ENCODE measurements at places on chromosomes 13 and 19. TPM values are rescaled to one million over a fixed set of nuclear protein-coding genes. Genes with fewer than 3 reads are reported as not detected.

Gene TMEM38A
- 1.6 TPM for total RNA-seq

Gene SHC2
- 0.53 TPM for total RNA-seq

DNA sequence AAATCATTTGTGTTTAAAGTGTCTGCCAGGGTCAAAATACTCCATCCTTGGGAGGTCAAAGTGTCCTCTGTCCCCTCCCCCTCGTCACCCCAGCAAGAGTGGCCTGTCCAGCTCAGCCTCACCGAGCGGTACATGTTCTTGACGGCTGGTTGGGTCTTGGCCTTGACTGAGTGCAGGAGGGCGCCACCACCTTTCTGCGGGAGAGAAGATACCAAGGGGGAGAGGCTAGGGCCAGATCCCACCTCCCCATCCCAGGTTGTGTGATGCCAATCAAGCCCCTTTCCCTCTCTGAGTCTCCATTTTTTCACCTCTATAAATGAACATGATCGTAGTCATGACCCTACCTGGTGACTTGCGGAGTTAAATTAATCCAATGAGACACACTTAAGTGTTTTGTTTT lies 6.1 kb downstream of the CRB3 start:
- H3K4me3 ChIP-seq: no peak overlapping the region
- H3K4me1 ChIP-seq: no peaks in the 10 kb centered on the region
- DNase-seq: no peak
- H3K27ac ChIP-seq: no peak overlapping the region
- peaks cover 15% of the 10 kb centered on the region for H3K36me3 ChIP-seq

- no peak overlapping the region for H3K4me3 ChIP-seq
- no peak overlapping the region for H3K27ac ChIP-seq
- no peaks in the 10 kb centered on the region for H3K36me3 ChIP-seq
Measured at GRCh38 chr19:50537769-50538230, 24.1 kb upstream of the ASPDH start.

- H3K36me3 ChIP-seq: peaks cover 2% of the 10 kb centered on the region
- no peaks in the 10 kb centered on the region for H3K27me3 ChIP-seq
- peaks cover 15% of the 10 kb centered on the region for H3K4me1 ChIP-seq
Measured at GRCh38 chr19:47742634-47743033, 2.7 kb upstream of the NOP53 start.

GRCh38 chr19:14177496-14178074 lies 28.4 kb downstream of the ADGRL1 start:
- H3K27me3 ChIP-seq: no peaks in the 10 kb centered on the region
- H3K4me3 ChIP-seq: no peak overlapping the region
- DNase-seq: no peak
- peaks cover 5% of the 10 kb centered on the region for H3K36me3 ChIP-seq
- H3K27ac ChIP-seq: no peak overlapping the region

All from activated naive CD8-positive, alpha-beta T cell treated with anti-CD3 and anti-CD28 coated beads, Interleukin-2, amount 10 ng/mL, durations not matched to agents 7 days and 5 days (primary cell).